ENCODE measurements at places on chromosomes 5 and 9. TPM values are rescaled to one million over a fixed set of nuclear protein-coding genes. Genes with fewer than 3 reads are reported as not detected.

GRCh38 chr5:117547192-117547591, 972.6 kb upstream of the SEMA6A start:
- no peak for DNase-seq

The SCGB3A2 gene
- not detected for total RNA-seq

The WNT8A gene
- not detected for total RNA-seq

The HCN1 gene
- total RNA-seq, result 0.18 TPM

DNA sequence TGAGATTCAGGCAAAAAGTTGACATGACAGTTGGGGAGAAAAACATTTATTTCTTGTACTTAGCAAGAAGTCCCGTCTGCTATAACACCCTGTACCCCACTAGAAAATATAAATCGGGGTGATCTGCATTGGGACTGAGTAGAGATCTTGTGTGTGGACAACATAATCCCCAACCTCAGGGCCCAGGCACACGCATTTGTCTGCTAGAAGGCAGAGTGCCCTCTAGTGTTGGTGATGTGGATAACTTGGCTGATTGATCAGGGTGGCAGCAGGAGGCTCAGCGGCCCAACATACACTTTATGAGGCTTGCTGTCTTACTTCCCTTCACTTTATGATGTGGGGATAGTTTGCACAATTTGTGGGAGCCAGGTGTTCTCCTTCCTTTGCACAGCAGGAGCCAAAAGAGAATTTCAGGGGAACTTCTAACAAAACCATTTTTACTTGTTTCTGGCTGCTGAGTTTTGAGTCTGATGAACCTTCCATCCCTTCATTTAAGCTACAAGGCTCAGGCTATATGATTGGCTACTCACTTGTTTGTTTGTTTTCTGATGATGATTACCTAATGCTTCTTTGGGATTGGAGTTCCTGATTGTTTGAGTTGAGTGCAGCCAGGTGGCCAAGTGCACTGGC, 263.2 kb downstream of the DMAC1 start:
- DNase-seq, result peak; percentile 71

- no peak for DNase-seq
Measured at GRCh38 chr5:62643556-62644451, 65.2 kb downstream of the LRRC70 start.

DNA sequence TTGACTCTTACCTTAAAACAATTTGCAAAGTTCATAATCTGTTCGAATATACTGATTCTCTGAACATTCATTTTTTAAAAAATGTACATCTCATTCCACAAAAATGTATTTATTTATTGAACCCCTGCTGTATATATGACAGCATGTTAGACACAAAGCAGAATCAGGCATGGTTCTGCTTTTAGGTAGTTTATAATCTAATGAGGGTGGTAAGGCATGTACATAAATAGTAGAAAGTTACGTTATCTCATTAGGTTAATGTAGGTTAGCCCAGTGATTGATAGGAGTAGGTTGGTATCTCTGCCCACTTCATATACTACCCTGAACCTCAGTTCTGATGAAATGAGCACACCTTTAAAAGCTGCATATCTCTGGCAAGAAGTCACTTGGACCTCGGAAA, 89.8 kb downstream of the ERMP1 start:
- DNase-seq, result no peak

Data from aorta (tissue), 5 donors.